ENCODE measurements at places on chromosomes 1 and 21.
A peak's percentile ranks its signal among the peaks of the same experiment; 100 is the strongest.

DNA sequence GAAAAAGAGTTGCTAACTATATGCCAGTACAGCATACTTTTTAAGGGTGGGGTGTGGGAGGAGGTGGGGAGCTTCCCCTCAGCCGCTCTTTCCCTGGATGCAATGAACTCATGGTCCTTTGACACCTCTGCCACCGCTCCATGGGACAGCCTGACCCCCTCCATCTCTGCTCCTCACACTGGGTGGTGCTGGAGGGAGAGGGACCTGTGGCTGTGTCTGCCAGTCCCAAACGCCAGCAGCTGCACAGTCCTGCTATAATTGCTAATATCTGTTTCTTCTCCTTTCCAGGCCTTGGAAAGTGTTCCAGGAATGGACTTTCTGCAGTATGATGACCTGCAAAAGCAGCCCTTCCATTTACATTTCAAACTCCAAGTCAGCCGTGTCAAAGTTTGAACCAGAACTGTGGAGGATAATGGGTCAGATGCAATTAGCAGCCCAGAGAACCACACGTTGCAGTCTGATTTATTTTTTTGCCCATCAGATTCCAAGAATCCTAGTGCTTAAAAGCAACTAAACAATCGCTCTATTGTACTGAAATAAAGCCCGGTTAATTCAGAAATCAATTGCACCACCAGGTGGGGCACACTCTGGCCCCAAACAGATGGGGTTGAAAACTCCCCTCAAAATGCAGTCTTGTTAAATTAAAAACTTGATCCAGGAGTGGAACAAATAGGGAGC lies 160.7 kb upstream of the LMO4 start:
- no peak for DNase-seq

GRCh38 chr1:12477936-12478611 lies 139.9 kb downstream of the DHRS3 start:
- no peak for DNase-seq

GRCh38 chr1:66290761-66291530 lies 243.0 kb upstream of the SGIP1 start:
- DNase-seq = no peak

GRCh38 chr1:59143811-59144210 lies 153.1 kb upstream of the FGGY start:
- no peak for DNase-seq

GRCh38 chr1:53377438-53377841 lies 49.6 kb upstream of the LRP8 start:
- no peak for DNase-seq

DNA sequence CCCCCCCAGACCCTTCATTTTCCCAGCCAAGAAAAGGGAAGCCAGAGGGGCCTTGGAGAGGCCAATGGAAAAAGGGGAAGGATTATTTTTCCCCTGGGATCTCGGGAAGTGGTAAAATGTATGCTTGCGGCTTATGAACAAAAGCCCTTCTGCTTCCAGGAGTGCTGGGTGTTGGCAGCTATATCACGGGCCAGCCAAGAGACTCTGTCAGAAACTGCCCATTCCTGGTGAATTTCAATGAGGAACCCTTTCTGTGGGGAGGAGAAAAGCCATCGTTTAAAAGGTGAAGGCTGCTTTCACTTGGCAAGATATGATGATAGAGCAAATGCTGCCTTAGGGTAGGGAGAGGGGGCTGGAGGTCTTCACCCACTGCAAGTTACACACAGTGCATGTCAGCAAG lies 69.7 kb upstream of the ZC3H12A start:
- no peak for DNase-seq

DNA sequence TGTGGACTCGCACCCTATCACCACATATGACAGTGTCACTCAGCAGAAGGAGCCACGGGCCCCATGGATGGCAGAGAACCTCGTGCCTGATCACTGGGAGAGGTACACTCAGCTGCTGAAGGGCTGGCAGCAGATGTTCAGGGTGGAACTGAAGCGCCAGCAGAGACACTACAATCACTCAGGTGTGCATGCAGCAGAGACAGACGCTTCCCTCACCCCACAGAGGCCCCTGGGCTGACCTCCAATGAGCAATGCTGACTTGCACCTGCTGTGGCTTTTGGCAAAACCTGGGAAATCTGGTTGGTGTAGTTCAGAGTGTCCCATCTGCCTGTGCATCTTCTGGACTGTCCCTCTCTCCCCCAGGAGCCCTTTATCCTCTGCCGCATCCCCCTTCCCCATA lies 51.9 kb downstream of the KIAA1614 start:
- DNase-seq = no peak

GRCh38 chr1:11550664-11551283 lies 71.8 kb downstream of the DISP3 start:
- no peak for DNase-seq

GRCh38 chr1:55329091-55329490 lies 113.9 kb upstream of the USP24 start:
- DNase-seq = no peak

DNA sequence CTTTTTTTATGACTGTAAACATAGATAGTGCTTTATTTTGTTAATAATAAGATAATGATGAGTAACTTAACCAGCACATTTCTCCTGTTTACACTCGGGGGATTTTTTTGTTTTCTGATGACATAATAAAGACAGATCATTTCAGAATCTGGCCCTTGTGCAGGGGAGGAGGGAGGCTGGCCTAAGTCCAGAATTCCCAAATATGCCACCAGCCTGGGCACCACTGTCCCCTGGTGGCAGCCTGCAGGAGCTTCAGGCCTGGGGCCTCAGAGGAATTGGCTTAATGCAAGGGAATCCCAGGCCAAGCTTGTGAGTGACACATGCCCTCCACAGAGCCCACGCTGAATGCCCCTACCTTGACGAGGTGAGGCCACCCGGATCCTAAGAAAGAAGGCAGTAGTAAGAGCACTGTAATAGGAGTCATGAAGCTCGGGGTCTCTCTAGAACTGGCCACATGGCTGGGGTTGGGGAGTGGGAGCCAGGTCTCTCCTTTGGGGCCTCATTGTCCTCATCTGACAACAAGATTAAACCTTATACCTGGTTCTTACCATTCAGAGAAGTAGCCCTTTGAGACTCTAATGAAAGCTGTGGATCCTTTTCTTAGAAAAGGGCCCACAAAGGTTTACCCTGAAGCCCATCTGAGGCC lies 24.1 kb downstream of the ETNK2 start:
- peak; percentile 16 for DNase-seq

- no peak for DNase-seq
Measured at GRCh38 chr1:88741413-88741812, 57.3 kb downstream of the PKN2 start.

GRCh38 chr1:82564333-82564732 lies 763.6 kb downstream of the ADGRL2 start:
- DNase-seq = no peak

- DNase-seq = no peak
Measured at GRCh38 chr1:230906226-230906625, 37.9 kb upstream of the C1orf198 start.

DNA sequence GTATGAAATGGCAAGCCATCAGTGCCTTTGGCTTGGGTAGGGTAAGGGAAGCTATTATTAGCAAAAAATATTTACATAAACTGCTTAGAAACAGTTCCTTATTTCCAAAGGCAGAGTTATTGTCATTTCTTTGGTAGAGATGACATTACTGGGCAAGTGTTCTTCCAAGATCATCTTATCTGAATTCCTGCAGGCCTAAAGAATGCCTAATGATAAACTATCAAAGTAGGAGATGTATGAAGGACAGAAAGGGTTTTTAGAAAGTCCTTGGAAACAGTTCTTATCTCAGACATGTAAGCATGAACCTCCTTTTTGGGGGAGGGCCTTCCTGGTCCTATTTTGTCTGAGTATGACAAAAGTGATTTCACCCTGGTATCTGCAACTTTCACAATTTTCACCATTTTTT lies 5.1 kb upstream of the FRRS1 start:
- no peak for DNase-seq

DNA sequence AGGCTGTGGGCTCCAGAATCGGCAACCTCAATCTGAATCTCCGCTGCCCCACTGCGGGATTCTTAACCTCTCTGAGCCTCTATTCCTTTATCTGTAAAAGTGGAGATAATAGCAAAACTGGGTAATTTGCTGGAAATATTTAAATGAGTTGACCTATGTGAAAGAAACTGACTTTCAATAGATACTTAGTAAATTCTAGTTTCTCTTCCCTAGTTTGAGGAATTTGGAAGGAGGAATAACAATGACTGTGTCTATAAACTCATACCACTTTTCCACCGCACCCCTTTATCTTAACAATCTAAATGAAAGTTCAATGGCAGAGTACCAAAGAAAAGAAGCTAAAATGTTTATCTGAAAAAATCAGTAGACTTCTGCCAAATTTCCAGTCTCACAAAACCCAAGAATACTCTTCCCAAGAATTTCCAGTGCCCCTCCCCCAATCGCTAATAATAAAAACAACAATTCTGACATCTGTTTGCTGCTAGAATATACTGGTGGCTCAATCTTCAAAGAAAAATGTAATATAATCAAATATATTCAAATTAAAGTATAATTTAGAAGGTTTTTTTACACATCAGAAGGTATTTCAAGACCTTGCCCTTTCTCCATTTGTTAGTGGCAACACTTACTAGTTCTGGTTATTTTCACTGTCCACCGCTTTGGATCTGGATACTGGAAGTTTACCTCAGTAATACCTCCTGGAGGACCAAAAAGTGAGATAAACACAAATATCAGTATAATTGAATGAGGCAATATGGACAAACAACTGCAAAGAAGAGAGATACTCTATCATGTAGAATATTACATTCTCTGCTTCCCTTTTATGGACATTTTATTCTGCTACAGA lies 171.2 kb downstream of the LTN1 start:
- DNase-seq = no peak

- no peak for DNase-seq
Measured at GRCh38 chr1:78843111-78843510, 163.4 kb downstream of the ADGRL4 start.

GRCh38 chr1:26349188-26349876 lies 4.6 kb downstream of the CRYBG2 start:
- DNase-seq = no peak

DNA sequence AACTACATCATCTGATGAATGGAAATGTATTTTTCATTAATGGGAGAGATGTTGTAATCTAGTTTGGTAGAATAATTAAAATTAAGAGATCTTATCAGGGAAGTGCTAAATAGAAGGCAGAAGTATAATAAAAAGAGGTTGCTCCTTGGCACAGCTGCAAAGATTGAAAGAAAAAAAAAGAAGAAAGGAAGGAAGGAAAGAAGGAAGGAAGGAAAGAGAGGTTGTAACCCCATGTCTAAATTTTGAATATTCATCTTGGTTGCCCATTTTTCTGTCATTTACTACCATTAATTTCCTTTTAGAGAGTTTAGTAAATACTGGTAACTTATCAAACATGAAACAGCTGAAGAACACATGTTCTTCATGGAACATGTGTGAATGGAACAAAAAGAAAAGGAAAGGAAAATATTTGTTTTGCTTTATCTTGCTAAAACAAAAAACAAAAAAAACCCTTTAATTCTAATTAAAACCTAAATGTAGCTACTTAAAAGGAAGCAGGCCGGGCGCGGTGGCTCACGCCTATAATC lies 10.5 kb upstream of the MDM4 start:
- DNase-seq = no peak

DNA sequence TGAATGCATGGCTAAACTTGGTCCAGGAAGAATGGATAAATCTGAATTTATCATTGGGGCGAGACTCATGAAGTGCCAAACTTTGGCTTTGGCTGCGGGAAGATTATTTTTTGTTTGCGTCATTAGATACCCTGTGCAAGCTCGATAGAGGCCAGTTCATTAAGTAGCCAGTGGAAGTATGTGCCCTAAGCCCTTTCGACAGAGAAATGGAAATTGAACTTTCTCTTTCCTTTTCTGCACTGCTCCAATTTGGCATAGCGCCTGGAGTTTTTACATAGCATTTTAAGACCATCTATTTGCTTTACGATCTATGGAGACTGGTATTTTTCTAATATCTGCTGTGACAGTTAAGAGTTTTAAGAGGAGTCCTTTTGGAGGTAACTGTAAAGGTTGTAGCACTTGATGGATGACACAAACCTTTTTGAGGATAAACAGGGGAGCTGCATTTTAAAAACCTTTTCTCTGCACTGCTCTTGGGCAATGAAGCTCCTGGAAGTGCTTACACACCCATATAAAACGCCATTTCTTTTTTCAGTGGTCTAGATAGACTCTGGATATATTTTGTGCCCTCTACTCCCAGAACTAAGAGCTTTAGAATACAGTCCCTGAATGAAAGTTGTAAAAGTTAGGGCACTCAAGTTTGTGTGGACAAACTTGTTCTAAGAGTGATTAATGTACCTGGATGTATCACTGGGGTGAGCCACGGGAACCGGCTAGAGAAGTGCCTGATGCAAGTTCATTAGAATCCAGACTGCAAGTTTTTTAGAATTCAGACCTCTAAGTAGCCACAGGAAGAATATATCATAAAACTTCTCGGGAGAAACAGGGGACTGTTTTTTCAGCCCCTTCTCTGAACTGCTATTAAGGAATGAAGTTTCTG lies 41.3 kb upstream of the CFHR3 start:
- no peak for DNase-seq

DNA sequence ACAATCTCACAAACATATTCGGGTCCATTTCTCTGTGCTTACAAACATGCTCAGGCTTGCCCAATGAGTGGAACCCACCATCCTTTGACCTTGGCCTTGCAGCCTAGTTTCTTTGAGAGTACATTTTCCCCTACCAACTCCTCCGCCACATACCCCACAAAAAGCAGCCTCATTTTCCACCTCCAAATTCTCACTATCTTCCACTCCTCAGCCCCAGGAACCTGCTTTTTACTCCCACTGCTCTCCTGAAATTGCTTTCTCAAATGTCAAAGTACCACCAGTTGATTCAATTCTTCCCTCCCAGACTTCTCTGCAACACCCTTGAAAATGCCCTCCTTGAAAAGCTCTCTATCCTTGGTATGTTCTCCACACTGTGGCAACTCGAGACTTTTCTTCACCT lies 103.8 kb downstream of the RUNX1 start:
- no peak for DNase-seq

GRCh38 chr1:63773815-63774616 lies at the start of gene ROR1:
TSS of gene ROR1 (plus strand) at chr1:63774017.
- peak; percentile 2 for DNase-seq

DNA sequence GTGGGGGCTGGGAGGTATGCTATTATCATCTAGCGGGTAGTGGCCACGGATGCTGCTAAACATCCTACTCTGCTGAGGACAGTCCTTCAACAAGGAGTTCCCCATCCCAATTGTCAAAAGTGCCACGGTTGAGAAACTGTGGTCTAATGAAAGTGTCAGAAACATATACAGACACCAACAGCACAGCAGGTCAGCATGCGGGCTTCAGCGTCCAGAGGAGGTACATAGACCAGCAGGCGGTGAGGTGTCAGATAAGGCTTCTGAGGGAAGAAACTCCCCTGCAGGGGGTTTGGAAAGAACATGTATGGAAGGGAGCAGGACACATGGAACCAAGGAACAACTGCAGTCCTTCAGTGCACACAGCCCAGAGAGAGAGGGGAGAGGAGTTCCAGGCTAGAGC lies 4.8 kb upstream of the TTC4 start:
- no peak for DNase-seq
